ENCODE measurements at places on chromosomes 3 and 15. TPM values are rescaled to one million over a fixed set of nuclear protein-coding genes. Genes with fewer than 3 reads are reported as not detected.

- DNase-seq, result no peak
Observed at GRCh38 chr15:38941399-38941953, 376.9 kb upstream of the RASGRP1 start.

DNA sequence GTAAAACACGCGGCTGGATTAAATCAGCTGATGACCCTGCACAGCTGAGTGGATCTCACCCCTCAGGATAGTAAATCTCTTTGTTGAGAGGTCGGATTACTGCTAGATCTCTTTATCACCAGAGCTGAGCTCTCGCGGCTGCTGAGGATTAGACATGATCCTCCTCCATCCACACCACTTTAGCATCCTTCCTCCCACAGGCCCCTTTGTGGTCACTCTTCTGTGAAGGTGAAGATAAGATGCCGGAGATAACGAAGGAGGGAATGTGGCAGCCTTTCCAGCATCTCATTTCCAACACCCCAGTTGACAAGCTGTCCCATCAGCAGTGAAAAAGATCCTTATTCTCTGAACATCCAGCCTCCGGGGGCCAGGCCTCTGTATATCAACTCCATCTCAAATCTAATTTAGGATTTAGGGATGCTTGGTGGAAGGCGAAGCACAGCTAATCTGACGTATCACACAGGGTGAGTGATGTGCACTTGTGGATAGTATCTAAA lies 47.5 kb upstream of the SELENOK start:
- no peak for DNase-seq

DNA sequence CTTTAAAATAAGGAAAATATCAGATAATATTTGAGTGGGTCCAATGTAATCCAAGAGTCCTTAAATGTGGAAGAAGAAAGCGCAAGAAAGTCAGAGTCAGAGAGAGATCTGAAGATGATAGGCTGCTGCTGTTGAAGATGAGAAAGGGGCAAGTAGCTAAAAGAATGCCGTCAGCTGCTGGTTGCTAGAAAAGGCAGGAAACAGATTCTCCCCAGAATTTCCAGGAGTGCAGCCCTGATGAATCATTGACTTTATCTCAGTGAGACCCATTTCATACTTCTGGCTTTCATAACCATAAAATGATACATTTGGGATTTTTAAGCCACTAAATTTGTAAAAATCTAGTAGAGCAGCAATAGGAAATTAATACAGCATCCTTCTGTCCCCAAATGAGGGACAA lies 7.5 kb upstream of the CHMP2B start:
- no peak for DNase-seq

The CKMT1A gene
- not detected for total RNA-seq

DNA sequence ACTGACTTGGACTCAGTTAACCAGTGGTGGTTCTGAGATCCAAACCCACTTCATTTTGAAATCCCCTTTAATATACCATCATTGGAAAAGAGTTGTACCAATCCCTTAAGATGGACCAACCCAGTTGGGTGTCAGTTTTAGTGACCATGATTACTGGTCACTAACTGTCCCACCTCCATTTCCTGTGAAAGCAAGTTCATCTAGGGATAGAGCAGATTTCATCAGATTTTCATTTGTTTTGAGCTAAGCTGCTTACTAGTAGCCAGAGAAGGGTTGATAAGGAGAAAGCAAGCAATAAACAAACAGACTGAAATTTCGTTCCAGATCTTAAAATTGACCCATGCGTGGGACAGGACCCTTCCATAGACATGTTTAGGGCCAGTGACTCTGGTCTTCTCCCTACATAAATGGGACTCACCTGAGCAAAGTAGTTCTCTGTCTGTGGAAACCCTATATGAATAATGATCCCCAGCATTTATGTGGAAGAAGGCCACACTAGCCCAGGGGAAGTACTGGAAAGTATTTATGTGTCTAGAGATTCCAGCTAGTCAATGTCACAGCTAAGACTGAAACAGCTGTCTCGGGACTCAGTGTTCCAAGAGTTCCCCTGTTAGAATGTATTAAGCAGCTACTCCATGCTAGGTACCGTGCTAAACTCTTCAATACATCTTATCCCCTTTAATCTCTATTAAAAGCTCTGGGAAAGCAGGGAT lies 196.0 kb upstream of the BCL6 start:
- DNase-seq, result no peak

DNA sequence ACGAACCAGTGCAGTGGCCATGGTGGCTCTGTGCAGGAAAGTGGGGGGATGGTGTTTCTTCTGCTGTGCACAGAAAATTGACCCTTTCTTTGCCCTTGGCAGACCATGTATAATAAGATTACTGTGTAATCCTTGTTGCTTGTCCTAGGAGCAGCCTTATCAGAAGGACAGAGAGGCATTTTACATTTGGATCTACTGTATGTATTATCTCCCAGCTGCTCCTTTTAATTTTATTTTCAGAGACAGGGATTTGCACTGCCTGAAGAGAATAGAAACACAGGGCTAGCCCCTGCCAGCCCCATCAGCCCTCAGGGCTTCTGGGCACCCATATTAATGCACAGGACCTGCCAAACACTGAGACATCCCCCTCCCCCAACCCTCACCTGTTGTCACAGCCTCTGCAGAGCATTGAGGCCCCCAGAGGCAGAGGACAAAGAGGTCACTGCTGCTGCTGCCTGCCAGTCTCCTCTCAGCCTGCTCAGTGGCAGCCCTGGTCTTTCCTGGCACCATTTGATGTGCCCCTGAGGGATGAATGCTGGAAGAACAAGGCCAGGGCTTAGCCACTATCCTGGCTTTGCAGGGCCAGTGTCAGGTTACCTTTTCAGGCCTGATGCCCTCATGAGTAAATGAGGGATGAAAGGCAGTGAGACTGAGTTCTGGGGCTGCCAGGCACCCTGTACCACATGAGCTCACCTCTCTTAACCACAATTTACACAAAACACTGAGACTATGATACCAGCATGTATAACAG lies 533.4 kb downstream of the NTRK3 start:
- DNase-seq, result no peak

DNA sequence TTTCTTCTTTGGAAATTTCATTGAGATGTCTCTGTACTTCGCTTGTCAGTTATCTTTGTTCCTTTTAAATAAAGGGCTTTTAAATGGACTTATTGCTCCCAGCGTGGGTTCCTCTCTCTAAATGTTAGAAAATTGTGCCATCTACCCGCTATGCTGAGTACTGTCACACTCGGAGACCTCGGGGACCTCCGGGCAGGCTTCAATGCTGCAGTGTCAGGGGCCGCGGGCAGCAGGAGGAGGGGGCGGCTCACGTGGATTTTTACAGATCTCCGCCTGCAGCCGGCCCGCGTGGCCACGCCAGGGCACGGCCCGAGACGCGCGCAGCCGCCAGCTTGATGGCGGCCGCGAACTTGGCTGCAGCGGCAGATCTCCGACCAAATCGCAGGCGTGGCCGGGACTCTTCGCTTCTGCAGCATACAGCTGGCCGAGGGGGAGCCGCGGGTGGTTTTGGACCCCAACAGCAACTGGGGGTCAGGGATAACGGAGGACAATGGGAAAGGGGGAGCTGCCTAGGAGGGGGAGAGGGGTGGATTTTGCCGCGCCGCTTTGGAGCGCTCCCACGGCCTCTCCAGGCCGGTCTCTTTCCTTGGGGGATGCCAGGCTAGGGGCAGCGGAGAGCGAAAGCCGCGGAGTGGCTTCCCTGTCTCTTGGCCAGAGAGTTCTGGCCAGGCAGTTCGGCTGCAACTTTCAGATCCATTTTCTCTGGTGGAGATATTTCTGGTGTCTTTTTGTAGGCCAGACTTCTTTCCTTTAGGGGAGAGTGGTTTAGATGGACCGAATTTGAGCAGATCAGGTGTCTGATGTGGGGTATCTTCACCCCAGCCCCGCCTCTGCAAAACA lies 15.3 kb downstream of the NR2F2 start:
- DNase-seq, result no peak

DNA sequence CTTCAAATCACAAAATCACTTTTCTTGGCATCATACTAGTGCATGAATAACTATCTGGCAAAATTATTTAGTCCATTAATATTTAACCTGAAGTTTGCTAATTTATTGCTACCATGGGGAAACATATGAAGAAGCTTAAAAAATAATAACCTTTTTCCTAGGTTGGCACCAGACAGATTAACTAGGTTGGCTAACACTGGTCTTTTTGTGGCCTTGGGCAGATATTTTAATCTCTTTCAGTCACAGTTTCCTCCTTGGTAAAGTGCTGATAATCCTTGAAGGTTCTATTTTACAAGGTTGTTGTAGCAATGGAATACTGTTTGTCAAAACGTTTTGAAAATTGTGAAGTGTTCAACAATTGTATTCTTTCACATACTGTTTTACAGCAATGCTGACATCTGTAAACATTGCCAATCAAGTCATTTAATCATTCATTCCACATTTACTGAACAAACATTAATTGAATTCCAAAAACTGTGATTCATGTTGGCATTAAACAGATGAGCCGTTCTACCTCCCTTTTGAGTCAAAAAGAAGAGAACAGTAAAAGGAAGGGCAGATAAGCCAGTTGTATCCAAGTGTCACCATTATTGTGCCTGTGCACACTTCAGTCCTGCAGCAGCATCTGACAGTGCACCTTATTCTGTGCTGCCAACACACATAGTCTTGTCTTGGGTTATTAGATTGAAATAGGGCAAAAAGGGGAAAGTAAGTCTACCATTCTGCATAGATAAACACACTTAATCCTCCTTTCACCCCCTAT lies 21.9 kb downstream of the EPHA6 start:
- DNase-seq, result no peak

- no peak for DNase-seq
Observed at GRCh38 chr3:197505796-197506548, 49.8 kb downstream of the BDH1 start.

The SNX22 gene
- total RNA-seq, result 0.50 TPM

The ZNF662 gene
- 0.22 TPM for total RNA-seq

DNA sequence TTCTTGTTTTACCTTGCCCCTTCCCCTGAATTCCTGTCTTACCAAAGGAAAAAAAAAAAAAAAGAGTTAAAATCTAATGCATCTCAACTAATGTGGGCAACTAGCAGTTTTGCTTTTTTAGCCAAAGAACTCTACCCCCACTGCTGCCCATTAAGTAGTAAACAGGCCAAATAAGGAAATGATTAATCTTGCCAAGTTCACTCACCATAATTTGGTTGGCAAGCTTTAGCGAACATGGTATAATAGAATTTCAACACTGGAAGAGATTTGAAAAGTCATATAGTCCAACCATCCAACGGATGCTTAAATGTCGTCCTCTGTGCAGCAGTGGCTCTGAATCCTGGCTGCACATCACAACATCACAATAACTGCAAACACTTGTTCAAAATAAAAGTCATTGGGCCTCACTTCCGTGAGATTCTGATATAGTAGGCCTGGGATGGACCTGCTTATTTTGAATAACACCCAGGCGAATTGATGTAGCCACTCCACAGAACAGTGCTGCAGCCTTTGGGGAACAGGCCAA lies 142.0 kb upstream of the UBE2E1 start:
- no peak for DNase-seq

DNA sequence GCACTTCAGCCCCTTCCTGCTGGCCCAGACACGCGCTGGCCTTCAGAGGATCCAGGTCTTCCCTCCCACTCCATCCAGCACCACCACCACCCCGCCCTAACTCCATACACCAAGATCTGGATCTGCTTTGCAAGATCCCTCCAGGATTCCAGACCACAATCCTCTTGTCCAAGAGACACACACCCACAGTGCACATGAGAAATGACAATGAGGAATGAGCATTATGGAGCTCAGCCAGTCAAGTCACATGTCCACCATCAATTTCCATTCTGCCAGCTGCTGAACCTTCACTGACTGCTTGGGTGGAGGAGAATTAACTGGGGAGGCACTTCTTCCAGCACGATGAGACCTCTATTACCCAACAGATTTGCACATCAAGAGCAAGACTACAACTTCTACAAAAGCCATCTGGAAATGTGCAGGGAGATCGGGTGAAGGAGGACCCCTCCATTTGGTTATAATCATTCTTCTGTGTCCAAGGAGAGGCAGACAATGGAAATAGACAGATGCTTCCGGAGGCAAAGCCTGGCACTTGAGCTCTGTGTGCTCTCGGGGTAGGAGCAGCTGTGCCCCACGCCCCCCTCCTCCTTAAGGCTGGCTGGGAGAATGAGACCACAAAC lies 12.3 kb upstream of the SPATA12 start:
- DNase-seq, result no peak

The EIF2A gene
- total RNA-seq, result 91.2 TPM

The HDC gene
- 0.27 TPM for total RNA-seq

GRCh38 chr3:69088063-69088462 lies 3.3 kb downstream of the ARL6IP5 start:
- DNase-seq, result no peak

The GABRB3 gene
- not detected for total RNA-seq

Data from activated CD4-positive, alpha-beta T cell treated with anti-CD3 and anti-CD28 coated beads, Interleukin-2, amount 10 ng/mL, durations not matched to agents 7 days and 5 days (primary cell).